ENCODE measurements at places on chromosomes 13 and 19. TPM values are rescaled to one million over a fixed set of nuclear protein-coding genes. Genes with fewer than 3 reads are reported as not detected.

The SPPL2B gene
- total RNA-seq, result 131 TPM

The RASIP1 gene
- total RNA-seq, result 1.9 TPM

GRCh38 chr19:44025217-44025936 is at the start of gene ZNF222:
TSS of gene ZNF222 (plus strand) at chr19:44025379. CDS start at chr19:44025437, 58 bp downstream.
- peak within 1 kb of the TSS; percentile 98 for H3K4me3 ChIP-seq
- DNase-seq, result peak; percentile 77
- peak within 1 kb of the TSS; percentile 91 for H3K27ac ChIP-seq
- H3K27me3 ChIP-seq, result peaks cover 8% of the 10 kb centered on the region
- peaks cover 48% of the 10 kb centered on the region for H3K36me3 ChIP-seq
- peaks cover 14% of the 10 kb centered on the region for H3K4me1 ChIP-seq

DNA sequence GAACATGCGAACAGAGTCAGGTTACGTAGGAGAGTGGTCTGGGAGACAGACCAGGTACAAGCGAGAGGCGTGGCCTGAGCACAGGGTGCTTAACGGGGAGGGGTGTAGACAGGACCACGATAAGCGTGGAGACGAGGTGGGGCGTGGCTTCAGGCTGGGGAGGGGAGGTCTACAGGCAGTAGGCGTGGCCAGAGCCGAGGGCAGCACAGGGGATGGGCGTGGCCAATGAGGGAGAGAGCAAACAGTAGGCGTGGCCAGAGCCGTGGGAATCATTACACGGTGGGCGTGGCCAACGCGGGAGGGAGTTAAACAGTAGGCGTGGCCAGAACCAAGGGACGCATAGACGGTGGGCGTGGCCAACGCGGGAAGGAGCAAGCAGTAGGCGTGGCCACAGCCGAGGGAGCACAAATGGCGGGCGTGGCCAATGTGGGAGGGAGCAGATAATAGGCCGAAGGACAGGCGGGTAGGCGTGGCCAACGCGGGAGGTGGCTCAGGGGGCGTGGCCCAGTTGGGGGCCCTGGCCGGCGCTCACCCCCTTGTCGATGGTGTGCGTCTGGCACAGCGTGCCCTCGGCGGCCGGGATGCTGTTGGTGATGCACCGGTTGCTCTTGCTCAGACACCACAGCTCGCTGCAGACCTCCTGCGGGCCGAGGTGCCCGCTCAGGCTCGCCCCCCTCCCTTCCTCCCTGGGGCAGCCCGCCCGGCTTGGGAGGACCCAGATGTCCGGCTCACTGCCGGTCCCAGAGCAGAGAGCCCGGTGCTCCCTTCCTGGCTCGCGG is 15.2 kb upstream of the MYO1F start:
- H3K4me1 ChIP-seq, result peaks cover 7% of the 10 kb centered on the region
- peak; percentile 96 for DNase-seq
- peaks cover 21% of the 10 kb centered on the region for H3K27me3 ChIP-seq

DNA sequence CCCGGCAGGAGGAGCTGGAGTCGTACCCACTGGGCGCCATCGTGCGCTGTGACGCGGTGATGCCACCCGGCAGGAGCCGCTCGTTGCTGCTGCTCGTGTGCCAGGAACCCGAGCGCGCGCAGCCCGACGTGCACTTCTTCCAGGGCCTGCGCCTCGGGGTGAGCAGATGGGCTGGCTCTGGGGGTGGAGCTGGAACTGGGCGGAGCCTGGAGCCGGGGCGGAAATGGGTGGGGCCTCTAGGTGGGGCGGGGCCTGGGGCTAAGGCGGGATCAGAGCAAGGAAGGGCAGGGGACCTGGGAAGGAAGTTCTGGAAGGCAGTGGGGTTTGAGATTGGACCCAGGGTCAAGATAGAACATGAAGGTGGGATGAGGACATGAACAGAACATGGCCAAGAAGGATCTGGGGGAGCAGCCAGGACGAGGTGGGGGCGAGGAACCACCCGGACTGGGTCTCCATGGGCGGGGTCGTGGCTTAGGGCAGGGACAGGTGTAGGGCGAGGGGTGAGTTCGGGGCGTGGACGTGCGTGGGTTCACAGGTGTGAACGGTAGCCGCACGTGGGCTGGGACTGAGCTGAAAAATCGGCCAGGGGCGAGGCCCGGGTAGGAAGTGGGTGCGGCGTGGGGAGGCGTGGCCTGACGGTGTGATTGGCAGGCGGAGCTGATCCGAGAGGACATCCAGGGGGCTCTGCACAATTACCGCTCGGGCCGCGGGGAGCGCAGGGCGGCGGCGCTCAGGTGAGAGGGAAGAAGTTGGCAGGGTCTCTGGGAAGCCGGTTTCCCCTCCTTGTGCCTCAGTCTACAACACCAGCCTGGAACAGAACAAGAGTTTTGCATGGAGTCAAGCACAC is 4.7 kb downstream of the EPS8L1 start:
- DNase-seq, result no peak
- H3K4me3 ChIP-seq, result peak overlapping the region; percentile 86
- peaks cover 12% of the 10 kb centered on the region for H3K4me1 ChIP-seq
- H3K36me3 ChIP-seq, result peaks cover 4% of the 10 kb centered on the region
- peak overlapping the region; percentile 87 for H3K27ac ChIP-seq

- peaks cover 23% of the 10 kb centered on the region for H3K36me3 ChIP-seq
- H3K4me1 ChIP-seq, result no peaks in the 10 kb centered on the region
- H3K27ac ChIP-seq, result no peak overlapping the region
Measured at GRCh38 chr19:16206637-16207036, 8.9 kb downstream of the AP1M1 start.
